NCI-H226 (cell line): ENCODE measurements at places on chromosomes 2 and 18.

GRCh38 chr18:50277942-50278341 lies 3.4 kb downstream of the MBD1 start:
- peak; percentile 62 for DNase-seq

DNA sequence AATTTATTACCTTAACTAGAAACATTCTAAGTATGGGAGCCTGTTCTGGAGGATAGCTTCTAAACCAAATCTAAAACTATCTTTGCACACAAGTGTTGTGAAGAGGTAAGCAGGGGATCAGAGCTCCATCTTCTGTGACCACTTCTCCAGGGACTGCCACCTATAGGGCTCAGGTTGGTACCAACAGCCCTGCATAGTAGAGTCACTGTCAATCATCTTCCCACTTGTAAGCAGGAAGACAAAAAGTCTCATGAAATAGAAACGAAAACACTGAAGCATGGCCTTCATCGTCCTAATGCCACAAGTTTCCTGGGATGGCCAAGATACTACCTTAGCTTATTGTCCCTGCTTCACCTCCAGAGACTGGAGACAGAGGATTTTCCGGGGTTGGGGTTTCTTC lies 43.8 kb downstream of the KANSL3 start:
- DNase-seq: no peak

DNA sequence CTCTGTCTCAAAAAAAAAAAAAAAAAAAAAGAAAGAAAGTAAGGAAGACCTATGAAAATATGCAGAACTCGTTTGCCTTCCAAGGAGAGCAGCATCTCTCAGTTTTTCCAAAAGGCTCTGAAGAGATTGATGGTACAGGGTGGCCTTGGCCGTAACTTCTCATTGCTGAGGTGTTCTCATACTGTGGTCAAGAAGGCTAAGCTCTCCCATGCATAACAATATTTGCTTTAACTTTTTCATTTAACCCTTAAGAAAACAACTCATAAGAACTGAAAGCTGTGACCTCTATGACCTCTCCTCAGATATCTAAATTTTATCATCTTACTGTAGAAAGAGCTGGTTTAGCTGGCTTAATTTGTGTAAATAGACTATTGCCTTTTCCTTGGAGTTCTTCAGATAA lies 37.1 kb upstream of the GATA6 start:
- no peak for DNase-seq

DNA sequence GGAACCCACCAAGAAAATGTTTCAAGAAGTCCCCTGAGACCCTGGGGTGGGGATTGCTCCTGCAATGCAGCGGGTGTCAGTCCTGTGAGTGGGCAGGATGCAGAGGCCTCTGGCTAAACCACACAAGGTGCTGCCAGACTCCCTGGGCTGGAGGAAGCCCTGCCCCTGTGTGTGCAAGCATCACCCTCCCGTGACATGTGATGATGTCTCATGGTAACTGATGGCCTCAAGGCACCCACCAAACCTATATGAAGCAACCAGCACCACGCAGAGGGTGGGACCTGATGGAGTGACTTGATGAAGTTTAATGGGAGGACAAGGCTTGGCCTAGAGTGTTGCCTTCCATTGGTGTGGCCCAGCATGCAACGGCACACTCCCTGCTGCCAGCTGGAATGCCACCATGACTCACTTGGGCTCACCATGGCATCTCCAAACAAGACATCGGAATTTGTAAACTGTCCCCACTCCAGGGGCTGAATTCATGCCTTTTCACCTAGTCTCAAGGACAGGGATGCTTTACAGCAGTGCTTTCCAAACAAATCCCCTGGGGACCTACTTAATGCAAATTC lies 8.7 kb upstream of the SLC14A1 start:
- DNase-seq: no peak

DNA sequence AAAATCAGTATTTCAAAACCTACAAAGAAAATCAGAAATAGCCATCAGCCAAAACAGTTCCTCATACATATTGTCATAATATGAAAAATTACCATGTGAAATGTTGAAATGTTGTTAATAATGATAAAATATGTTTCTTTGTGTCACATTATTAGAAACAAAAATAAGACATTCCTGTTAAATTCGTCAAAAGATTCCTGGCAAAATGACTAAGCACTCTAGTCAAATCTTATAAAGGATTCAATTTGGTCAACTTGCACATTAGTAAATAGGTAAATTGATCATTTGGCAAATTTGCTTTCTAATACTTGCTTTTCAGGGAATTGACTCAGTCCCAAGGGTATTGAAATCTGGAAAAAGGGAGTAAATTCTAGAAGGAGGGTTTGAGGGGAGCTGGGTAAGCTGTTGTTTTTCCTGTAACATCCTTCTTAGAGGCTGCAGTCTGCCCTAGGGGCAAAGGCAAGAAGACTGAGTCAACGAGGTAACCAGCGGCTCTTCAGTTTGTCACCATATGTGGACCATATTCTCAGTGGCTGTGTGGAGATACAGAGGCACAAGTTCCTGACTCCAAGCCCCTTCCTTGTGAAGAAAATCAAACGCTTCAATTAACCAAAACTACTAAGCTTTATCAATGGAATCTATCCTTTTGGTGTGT lies 482.3 kb downstream of the TNS1 start:
- no peak for DNase-seq

GRCh38 chr2:12087671-12088380 lies 341.4 kb downstream of the LPIN1 start:
- DNase-seq: peak; percentile 85

DNA sequence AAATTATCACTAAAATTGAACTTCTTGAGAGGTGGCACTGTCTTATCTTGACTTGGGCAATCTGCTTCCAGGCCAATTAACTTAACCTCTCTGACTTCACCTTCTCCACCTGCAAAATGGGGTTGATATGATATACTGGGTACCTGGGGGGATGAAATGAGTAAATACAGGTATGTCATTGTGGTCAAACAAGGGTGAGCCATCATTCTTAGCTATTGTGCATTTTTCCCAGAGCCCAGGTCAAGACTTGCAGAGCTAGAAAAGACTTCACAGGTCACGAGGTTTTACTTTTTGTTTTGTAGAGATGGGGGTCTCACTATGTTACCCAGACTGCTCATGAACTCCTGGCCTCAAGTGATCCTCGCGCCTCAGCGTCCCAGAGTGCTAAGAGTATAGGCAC lies 145.0 kb downstream of the PRKCE start:
- no peak for DNase-seq

DNA sequence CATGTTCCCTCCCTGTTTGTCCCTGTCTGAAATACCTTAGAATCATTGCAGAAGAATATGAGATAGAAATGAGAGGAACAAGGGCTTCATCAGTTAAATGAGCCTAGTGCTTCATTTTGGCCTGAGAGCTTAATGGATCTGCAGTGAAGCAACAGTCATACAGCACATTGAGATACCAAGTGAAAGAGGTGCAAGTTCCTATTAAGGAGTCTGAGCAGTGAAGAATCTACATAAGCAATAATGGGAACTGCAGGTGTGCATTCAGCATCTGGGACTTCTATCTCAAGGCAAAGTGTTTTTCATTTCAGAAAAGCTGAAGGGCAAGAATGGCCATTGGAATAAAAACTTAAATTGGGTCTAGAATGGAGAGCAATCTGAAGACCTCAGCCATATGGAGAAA lies 323.2 kb upstream of the SLC39A10 start:
- no peak for DNase-seq

DNA sequence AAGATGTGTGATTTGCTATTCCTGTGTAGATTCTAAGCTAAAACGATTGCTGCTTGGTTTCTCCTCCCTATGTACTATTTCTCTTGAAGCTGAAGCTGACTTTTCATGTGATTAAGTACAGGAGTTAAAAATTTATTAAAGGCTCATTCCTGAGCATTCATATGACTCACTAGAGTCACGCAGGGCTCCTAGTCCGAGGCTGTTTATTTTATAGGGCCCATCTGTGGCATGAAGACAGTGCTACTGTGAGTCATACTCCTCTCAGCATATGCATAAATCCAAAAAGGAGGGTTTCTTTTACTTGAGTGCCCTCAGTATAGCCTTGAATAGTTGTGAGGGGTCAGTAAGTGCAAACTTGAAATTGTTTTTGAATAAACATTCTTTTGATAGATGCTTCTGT lies 378.8 kb downstream of the PTPRM start:
- peak; percentile 73 for DNase-seq

- no peak for DNase-seq
Observed at GRCh38 chr2:29920130-29920577, 1.2 kb downstream of the ALK start.

- DNase-seq: no peak
Observed at GRCh38 chr2:55114082-55114481, 63.8 kb upstream of the RTN4 start.

- no peak for DNase-seq
Observed at GRCh38 chr2:4258563-4258962, 555.2 kb downstream of the DCDC2C start.

- DNase-seq: no peak
Observed at GRCh38 chr18:34350778-34351177, 126.1 kb upstream of the NOL4 start.

DNA sequence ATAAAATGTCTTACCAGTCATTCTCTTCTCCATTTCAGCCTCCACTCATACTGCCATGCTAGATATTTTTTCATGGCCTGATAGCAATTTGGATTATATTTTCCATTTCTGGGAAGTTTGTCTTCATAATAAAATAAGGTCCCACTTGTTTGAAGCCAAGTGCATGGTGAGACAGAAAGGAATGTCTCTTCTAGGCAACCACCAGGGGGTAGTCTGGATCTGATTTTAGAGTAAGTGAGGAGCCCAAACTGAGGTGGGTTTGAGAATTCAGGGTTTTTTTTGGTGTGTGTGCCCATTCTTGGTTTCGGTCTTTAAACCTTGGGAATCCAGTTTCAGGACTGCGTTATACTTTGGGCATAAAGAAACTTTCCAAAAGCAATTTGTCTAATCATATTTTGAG lies 315.5 kb downstream of the RPRM start:
- DNase-seq: peak; percentile 3

- no peak for DNase-seq
Observed at GRCh38 chr18:75005626-75006025, 203.3 kb downstream of the PTGR3 start.

- DNase-seq: peak; percentile 60
Observed at GRCh38 chr2:42827647-42828486, 35.5 kb upstream of the HAAO start.

DNA sequence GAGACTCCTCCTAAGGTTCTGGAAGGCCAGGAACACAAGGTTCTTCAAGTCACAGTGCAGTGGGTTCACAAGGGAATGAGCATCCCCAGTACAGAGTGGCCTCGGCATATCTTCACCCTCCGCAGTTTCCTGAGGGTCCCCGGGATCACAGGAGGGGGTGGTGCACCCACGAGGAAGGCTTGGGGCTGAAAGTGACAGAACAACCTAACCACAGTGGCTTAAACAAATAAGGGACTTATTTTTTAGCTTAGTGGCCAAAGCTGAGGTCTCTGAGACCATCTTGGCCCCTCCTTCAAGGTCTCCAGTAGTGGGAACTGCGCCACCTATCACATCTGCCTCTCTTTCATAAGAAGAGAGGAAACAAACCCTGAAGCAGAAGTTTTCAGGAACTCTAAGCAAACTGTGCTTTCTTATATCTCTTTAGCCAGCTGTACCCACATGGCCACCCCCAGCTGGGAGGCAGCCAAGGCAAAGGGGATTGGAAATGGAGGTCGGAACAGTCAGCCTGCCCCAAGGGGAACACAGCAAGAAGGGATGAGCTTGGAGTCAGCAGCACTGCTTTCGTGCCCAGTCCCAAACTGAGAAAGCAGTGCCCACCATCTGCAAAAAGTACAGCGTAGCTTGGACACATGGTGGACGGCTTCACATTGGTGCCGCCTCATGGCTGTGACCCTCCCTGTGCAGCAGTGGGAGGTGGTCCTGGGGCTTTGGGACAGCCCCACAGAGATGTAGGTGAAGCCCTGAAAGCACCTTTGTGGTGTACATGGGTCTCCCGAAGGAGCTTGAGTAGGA lies 260.0 kb upstream of the ID2 start:
- DNase-seq: no peak

DNA sequence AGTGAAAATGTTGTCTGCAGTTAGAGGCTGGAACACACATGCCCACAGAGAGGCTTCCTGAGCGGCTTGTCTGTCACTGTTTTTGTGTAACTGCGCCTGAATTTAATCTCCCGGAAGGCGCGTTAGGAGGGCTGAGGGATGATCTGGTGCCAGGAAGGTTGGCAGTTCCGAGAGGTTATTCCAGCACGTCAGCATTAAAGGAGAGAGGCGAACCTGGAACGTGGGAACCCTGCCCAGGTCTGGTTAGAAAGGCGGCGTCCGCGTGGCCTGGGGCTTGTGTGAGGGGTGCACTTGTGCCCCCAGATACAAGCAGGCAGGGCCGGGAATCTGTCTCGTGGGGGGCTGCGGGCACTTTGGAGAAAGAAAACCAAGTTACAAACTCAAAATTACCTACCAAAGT lies 75.3 kb downstream of the NFATC1 start:
- DNase-seq: no peak

DNA sequence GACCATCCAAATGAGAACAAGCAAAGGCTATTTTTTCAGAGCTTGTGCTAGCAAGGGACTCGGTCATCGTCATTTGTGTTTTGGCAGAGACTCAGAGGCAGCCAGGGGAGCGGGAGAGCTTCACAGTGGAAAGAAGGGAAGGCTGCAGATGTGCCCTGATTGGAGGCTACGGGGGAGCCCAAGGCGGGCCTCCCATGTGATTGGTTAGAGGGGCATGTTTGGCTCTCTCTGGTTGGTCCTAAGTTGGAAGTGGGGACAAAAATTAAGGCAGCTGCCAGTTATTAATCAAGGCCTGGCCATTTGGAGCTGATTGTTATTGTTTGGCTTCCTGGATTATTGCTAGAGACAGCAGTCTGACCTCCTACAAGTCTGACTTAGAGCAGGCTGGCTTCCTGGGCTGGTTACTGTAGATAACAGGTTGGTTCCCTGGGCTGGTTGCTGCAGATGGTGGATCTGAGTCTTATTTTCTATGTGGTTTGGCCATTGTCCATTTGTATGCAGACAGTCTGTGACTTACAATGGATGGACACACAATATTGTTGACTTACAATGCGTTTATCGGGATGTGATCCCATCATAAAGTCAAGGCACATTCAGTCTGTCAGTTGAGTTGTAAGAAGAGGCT lies 5.9 kb downstream of the FER1L5 start:
- no peak for DNase-seq

GRCh38 chr2:109433926-109434325 lies 179.8 kb downstream of the SEPTIN10 start:
- DNase-seq: no peak

- DNase-seq: no peak
Observed at GRCh38 chr2:237438080-237438940, 24.3 kb upstream of the COL6A3 start.

DNA sequence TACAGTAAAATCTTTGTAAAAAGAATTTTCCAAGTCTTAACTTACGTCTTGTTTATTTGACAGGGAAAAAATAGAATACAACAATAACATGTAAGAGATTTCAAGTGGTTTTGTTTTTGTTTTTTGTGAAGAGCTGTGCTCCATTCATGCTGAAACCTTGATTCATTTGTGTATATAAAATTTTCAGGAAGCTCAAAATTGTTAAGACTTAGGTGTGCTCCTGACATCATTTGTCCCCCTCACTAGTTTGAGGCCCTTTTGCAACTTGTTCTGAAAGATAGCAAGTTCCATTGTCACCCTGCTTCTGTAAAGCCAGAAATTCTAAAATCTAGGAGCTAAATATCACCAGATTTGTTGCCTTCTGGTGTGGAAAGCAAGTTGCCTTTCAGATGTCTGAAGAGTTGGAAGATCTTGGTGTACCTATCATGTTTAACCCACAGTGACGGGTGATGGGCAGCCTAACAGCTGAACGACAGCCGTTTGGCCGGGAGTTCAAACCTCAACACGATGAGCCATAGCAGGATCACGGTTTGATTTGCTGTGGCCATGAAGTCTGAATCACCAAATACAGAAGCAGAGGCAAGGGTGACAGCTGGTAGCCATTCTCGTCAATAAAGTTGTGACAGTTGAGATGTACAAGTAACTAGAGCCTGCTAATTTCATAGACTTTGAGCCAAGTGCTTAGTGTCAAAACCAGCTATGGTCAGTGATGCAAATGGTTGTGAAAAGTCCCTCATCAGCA lies 205.5 kb upstream of the SP5 start:
- no peak for DNase-seq
